ENCODE measurements at places on chromosomes 7 and 10. TPM values are rescaled to one million over a fixed set of nuclear protein-coding genes. Genes with fewer than 3 reads are reported as not detected.

DNA sequence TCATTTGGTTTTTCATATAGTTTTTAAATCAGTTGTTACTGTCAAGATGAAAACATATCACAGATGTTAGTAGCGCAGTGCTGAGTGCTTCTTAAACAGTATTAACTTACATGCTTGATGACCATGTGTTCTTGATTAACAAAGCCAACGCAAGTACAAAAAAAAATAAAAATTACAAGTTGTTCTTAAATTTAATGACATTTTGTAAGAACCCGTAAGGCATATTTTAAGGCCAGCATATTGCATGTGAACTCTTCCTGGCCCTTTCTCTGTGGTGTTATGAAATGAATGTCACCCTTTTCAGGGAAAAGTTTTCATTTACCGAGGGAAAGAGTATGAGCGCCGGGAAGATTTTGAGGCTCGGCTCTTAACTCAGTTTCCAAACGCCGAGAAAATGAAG is 140.4 kb upstream of the NPS start:
- no peak for DNase-seq

DNA sequence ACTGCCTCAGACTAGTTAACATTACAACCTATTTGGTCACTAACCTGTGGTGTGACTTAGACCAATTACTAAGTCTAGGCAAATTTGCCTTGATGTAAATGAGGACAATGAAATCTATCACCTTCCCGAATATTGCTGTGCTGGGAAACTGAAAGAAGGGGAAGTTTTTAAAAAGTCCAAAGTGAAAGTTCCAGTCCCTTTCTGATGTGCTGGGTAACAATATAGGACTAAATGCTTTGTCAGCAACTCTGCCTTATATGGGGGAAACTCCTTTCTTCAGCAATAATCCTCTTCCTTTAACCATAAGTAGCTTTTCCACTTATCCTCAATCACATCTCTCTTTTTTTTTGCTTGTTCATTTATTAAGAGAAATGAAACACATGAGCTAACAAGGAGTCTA is 3.9 kb downstream of the PIK3AP1 start:
- DNase-seq, result no peak

- DNase-seq, result no peak
Observed at GRCh38 chr7:73894733-73895551, 34.0 kb downstream of the TMEM270 start.

DNA sequence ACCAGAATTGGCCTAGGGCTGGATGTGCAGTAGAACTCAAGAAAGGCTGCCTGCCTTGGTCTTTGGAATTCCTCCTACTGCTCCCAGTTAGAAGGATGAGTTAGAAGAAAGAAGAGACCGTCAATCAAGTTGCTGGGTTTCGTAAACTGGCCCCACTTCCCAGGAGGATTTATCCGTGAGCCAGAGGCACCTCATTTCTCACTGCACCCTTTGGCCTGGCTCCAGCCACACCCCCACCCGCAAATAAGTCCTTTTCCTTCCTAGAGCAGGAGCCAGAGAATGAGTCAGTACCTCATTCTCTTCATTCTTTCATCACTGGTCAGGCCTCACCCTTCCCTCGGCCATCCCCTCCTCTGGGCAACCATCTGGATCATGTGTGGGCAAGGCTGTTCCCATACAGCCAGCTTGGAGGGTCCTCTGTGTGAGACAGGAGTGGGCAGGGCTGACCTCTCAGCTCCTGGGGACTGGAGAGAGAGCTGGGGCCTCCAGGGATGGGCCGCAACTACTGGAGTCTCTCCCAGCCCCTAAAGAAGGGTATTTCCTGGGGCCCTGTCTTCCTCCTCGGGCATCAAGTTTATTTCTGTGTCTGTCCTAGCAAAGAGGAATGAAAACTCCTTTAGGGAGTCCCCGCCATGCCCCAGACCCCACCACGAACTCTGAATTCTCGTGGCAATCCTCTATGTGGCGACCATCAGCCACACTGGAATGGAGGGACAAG is 87.2 kb upstream of the DUSP5 start:
- no peak for DNase-seq

DNA sequence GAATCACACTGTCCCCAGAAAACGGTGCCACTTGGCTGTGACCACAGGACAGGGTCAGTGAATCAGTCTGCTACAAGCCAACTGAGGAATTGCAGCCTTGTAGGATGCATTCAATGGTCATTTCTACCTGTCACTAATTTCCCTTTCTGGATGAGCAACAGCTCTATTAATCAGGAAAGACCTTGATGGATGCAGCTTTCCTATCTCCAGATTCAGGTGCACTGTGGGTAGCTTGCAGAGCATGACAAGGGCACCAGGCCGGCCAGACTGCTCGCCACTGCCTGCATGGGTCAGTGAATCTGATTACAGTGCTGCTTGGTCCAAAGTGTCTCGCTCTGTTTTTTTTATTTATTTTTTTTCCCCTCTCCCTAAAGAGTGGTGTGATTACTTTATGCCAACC is 506.8 kb upstream of the AUTS2 start:
- no peak for DNase-seq

DNA sequence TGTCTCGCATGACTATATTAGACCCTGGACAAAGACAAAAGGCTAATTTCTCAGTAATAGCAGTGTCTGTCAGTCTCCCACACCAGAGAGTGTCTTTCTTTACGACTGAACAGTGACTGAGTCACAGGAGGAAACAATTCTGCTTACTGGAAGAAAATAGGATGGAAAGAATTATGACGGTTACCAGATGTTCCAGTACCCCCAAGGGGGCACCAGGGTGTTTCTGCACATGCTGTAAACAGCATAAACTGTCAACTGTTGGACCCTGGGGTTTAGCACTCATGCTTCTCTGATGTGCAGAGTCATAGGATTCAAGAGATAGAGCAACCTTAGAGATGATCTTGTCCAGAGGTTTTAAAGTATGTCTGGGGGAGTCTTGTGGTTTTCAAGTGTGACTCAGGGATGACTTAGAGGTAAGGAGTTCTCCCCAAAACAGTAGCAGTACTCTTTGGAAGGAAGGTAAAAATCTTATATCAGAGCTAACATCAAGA is 291.7 kb downstream of the THSD7A start:
- no peak for DNase-seq

DNA sequence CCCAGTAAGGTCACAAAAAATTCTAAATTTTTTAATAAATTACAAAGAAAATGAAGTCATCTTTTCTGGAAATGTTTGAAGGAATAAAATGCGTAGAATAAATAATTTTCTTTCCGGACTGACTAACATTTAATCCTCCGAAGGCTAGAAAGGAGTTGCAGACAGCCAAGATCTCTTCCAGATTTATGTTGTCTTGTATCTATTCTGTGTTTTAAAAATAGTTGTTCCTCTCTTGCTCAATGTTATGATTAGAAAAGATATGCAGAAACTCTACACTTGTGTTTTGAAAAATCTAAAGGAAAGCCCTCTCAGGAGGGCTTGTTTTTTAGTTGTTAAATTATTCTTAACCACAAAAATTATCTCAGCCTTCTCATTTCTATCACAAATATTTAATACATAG is 70.7 kb downstream of the MACC1 start:
- no peak for DNase-seq

Gene MBL2
- 108 TPM for total RNA-seq

DNA sequence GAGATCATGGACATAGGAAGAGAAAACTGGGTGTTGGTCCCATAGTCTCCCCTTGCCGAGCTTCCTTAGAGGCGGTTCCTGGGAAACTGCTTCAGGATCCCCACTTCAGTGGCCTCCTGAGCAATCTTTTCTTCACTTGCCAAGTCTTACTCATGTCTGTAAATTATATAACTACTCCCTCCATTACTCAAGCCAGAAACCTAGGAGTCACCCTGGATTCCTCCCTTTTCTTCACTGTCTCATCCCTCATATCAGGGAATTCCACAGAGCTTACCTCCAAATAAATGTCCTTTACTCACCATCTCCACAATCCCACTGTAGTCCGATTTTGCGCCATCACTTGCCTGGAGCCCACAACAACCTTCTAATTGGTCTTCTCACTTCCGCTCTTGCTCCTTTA is 29.1 kb upstream of the TRUB1 start:
- DNase-seq, result no peak

GRCh38 chr7:114650491-114650890 is 235.9 kb downstream of the FOXP2 start:
- DNase-seq, result no peak

DNA sequence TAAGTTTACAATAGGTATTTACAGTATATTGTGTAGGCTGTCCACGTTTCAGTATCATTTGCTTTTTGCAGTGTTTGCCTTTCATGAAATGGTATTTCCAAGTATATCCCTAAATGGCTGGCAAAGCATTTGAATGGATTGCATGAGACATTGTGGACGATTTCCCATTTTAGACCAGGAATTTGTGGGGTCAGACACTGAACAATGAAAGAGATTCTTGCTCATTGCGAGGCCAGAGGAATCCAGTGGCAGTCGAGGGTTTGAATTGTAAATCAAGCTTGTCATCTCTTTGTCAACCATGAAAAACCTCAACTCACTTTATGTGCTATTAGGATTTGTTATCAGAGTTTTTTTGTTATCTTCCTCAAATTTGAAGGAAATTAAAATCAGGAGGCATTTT is 70.8 kb downstream of the CREB5 start:
- DNase-seq, result no peak

Gene WNT2
- 0.86 TPM for total RNA-seq

Gene FKBP6
- not detected for total RNA-seq

DNA sequence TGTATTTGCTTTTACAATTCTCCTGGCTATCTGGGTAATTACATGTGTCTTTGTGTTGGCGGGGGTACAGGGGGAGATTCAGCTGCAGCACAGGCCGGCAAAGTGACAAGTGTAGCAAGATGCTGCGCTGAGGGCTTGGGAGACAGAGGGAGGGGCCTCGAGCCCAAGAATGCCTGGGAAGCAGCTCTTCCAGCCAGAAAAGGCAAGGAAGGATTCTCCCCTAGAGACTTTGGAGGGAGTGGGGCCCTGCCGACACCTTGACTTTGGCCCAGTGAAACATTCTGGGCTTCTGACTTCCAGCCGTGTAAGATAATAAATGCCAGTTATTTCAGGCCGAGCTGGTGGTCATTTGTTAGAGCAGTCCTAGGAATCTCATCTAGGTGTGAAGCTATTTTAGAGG is 7.2 kb upstream of the REPIN1 start:
- no peak for DNase-seq

GRCh38 chr7:94439893-94440381 is 45.2 kb downstream of the COL1A2 start:
- no peak for DNase-seq

Gene CPN1
- 46.9 TPM for total RNA-seq

GRCh38 chr7:78983483-78983882 is 470.0 kb downstream of the MAGI2 start:
- no peak for DNase-seq

DNA sequence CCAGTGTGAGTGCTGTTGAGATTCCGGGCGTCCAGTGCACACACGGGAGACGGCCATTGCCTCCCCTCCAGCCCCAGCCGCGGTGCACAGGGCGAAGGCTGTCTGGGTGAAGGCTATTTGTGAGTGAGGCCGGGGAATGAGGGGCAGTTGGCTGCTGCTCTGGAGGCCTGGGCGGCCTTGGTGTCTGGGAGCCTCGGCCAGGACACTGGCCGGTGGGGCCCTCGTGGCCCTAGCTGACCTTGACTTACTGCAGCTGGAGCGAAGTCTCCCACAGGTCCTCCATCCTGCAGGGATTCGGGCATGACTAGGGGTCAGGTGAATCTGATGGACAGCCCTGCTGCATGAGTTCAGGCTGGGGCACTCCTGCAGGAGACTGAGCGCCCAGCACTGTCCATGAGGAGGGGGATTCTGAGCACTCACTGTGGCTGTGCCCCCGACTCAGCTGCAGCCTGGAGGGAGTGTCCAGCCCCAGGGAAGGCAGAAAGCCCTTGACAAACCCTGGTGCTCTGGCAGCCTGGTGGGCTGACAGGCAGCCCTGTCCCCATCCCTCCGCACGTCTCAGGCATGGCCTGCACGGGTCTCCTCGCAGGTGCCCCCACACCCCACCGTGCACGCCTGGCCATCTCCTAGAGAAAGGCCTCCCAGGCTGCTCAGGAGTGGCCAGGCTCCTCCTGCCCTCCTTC is 52.7 kb upstream of the FAM20C start:
- no peak for DNase-seq

Gene VGF
- not detected for total RNA-seq

Gene IFIT2
- 6.0 TPM for total RNA-seq

Gene FAM221A
- total RNA-seq, result 4.2 TPM

GRCh38 chr7:12987238-12987637 is 299.8 kb downstream of the ARL4A start:
- no peak for DNase-seq

Gene AMZ1
- 0.83 TPM for total RNA-seq

GRCh38 chr10:62858364-62858763 is 42.2 kb upstream of the EGR2 start:
- DNase-seq, result no peak

- DNase-seq, result no peak
Observed at GRCh38 chr10:31188792-31189406, 130.1 kb upstream of the ZEB1 start.

DNA sequence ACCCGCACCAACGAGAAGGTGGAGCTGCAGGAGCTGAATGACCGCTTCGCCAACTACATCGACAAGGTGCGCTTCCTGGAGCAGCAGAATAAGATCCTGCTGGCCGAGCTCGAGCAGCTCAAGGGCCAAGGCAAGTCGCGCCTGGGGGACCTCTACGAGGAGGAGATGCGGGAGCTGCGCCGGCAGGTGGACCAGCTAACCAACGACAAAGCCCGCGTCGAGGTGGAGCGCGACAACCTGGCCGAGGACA is 1.6 kb downstream of the VIM start:
- DNase-seq, result no peak

DNA sequence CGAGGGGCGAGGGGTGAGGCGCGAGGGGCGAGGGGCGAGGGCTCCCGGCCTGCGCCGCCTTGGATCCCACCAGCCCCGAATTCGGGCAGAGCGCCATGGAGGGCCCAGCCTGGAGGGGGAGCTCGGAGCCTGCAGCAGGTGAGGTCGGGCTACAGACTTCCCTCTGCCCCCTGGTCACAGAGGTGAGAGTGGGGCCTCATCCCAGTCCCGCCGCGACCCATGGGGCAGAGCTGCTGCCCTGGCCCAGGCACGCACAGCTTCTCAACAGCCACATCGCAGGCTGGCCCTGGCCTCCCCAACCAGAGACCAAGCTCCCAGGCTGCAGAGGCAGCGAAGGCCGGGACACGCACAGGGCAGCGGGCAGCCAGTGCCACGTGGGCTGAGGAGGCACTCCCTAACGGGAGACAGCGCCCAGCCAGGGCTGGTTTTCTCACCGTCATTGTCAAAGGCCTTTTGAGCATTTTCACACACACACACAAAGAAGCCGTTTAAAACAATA is 191.8 kb downstream of the PTPRN2 start:
- DNase-seq, result no peak

Gene PRSS37
- total RNA-seq, result not detected

Gene NPC1L1
- total RNA-seq, result 21.1 TPM

Gene SPDYE6
- total RNA-seq, result not detected

DNA sequence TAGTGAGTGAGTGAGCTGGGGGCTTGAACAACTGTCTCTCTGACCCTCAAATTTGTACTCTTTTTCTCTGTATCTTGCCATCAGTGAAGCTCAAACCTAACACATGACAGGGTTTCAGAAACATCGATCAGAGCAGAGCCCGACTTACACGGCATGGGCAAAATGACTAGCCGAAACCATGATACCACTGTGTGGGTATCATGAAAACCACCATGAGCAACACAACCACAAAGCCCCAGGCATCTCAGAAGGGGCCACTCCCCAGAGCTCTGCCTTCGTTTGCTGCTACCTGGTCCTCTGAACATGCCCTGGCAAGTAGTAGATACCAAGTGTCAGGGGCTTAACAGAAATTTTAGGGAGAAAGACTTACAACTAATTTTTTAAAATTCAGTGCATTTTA is 308.5 kb downstream of the WDR11 start:
- DNase-seq, result no peak

Gene TDRD1
- 0.05 TPM for total RNA-seq
